ENCODE measurements at places on chromosomes 5 and 9. TPM values are rescaled to one million over a fixed set of nuclear protein-coding genes. Genes with fewer than 3 reads are reported as not detected.
A peak's percentile ranks its signal among the peaks of the same experiment; 100 is the strongest.

- DNase-seq = peak; percentile 53
These were observed 701.5 kb upstream of the MEF2C start for GRCh38 chr5:89584339-89584956.

Gene SLC31A1
- total RNA-seq = 14.9 TPM

Gene ELP1
- 24.2 TPM for total RNA-seq

- no peak for DNase-seq
These were observed 153.4 kb downstream of the SLIT3 start for GRCh38 chr5:169147534-169147933.

- DNase-seq = peak; percentile 67
These were observed 2.0 kb upstream of the CAVIN4 start for GRCh38 chr9:100575765-100576386.

DNA sequence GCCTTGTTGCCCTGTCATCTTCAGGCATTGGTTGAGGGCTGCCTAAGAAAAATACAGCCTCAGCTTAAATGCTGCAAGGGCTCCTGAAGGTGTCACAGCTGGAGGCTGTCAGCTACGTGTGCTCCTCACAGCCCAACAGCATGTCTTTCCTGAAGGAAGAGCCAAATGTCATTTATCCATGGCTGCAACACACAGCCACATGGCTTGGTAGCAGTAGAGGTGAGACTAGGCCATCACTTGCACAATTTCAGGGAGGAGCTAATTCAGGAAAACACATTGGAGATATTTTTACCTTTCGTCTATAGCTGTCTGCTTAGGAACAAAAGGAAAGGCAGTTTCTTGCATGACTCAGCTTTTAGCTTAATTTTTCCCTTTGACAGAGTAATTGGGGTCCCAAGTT lies 260.7 kb downstream of the SYK start:
- no peak for DNase-seq

GRCh38 chr9:131167146-131167692 lies 41.8 kb downstream of the NUP214 start:
- DNase-seq = no peak

DNA sequence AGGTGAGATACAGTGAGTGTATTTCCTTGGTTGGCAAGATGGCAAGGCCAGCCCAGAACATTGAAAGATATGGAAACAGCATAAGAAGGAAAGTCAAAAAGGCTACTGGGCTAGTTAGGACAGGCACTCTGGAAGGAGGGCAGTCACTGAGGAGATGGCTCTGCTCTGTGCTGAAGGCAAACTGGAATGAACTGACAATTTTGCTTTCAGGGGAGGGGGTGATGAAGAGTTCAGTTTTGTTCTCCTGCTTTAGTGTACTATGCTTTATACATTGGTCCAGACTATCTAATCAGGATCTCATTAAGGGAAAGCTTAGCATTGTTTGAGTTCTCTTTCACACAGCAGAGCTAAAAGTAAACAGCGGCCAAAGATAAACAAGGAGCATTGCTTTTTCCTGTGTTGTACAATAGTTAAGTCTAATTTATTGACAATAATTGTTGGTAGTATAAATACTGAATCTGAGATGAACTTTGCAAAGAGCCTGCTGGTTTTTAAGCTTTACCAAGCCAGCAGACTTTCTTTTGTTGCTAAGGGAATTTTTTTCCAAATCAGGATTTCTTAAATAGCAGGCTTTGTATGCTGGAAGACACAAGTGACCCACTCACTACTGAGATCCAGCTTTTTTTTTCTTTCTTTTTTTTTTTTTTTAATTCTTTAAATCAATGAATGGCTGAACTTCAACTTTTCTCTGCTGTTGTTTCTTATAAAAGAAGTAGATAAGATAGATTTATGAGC lies 355.5 kb downstream of the ARRDC3 start:
- no peak for DNase-seq

Gene MAMDC4
- total RNA-seq = 0.39 TPM

Gene HBEGF
- total RNA-seq = 3.9 TPM

DNA sequence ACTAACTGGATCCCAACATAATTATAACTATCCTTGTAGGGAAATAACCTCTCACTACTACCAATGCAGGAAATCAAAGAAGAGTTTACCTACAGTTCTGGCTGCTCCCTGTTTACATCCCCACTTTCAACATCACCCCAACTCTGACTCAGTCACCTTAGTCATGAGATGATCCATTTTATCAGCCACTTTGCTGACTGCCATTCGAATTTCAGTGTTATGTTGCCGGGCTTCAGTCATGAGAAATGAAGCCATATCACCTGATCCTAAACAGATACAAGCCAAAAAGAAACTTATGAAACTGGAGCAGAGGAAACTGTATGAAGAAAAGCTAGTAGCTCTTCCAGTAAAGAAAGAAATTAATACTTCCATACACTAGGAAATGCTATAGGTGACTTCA lies 33.7 kb downstream of the SLC31A2 start:
- no peak for DNase-seq

GRCh38 chr9:78234810-78235209 lies 1.1 kb upstream of the CEP78 start:
- peak; percentile 15 for DNase-seq

Gene NUDT12
- total RNA-seq = 12.0 TPM

DNA sequence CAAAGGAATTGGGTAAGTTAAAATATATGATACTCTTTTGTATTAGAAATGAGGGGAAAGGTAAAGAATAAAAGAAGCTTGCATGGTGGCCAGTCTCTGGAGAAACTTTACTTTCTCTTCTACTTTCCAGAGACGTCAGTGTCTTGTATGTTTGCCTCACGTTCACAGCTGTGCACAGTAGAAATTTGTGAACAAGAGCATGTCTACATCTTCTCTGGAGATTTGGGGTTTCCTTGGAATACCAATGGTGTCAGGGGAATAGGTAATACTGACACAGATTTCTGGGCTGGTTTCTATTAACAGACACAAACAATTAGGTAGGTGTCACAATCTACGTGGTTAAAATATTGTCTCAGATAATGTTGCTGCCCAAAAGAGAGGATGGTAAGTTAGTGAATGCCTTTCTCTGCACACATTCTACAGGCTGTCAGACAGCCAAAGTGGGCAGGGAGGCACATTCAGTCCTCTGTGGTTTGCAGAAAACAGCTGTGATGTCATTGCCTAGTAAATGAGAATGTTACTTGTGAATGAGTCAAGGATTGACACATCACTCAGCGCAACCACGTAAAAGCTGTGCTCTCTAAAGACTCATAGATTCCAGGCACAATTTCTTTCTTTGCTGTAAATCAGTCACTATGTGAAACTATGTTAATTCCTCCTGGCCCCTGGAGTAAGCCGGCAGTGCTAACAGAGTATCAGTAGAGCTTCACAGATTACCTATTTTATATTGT lies 397.1 kb downstream of the MAN2A1 start:
- DNase-seq = peak; percentile 29

DNA sequence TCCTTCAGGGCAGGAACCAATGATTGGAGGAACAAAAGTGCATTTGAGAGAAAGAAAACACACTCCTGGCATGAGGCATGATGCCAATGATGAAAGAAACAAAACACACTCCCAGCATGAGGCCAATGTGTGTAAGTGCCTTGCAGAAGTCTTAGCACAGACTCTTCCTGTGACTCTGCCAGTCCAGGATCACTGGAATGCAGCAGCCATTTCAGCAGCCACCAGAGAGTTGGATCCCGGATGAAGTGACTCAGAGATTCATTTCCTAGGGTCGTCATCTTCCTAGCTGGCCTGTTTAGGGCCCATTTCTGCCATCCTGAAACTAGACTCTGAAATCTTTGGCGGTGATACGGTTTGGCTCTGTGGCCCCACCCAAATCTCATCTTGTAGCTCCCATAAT lies 212.5 kb downstream of the CFAP90 start:
- no peak for DNase-seq

- DNase-seq = peak; percentile 89
These were observed 564.7 kb downstream of the PDE4D start for GRCh38 chr5:59328709-59329296.

Gene EQTN
- total RNA-seq = not detected

DNA sequence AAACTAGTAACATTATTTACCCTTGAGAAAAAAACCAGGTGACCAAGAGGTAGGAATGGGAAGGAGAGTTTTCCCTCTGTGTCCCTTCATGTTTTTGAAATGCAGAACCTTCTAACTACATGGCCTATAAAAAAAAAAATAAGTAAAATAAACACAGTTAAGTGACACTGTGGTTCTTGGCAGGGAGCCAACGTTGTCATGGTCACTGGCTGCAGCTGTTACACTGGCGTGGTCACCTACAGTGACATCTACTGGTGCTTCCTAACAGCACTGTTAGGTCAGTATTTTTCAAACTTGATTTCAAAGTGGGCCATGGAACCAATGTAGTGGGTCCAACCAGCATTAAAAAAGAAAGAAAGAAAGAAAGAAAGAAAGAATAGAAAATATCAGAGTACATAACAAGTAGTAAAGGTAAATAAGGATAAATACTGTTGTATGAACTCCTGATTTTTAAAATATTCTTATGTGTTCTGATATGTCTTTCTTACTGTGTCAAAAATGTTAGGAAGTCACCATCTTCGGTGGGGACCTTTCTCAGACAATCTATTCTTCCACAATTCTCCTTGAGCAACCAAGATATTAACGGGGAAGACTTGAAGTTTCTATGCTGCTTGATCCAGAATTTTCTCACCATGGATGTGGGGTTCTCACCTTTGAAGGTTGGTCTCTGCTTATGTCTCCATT lies 59.1 kb upstream of the PJA2 start:
- peak; percentile 88 for DNase-seq

Gene CLTA
- total RNA-seq = 275 TPM

Gene CCL28
- 8.8 TPM for total RNA-seq

GRCh38 chr5:147140558-147140957 lies 94.3 kb upstream of the STK32A start:
- DNase-seq = no peak

DNA sequence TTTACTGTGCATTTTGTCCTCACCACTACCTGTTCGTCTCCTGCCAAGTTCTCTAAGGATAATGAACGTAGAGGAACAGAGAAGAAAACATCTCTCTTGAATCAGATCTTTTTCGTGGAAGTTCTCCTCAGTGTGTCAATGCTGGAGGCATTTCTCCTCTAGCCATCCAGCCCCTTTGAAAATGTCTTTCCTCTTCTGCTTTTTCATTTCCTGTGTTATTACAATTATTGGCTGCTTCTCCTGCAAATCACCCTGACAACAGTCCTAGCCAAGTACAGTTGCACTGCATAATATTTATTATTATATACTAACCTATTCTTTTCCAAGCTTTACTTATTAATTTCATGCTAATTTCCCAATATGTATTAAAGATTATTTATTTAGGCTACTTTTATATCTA lies 61.8 kb upstream of the TRPM3 start:
- no peak for DNase-seq

GRCh38 chr9:97534185-97534584 lies 32.7 kb downstream of the TMOD1 start:
- no peak for DNase-seq

DNA sequence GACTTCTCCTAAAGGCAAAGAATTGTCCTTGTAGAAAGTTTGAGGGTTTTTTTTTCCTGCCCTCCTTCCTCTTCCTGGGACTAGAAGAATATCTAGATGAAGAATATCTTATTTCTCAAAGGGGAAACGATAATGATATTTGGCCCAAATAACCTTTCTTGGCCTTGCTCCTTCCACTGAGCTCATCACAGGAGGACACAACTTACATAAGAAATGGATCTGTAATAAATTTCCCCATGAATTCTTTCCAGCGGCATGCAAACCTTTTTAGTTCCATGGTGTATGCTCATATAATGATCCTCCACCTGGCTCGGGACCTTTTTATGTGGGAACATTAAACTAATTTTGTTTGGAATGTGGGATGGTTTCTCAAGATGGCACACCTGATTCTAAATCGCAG lies 304.4 kb downstream of the DMRT2 start:
- DNase-seq = no peak

Gene MEGF10
- total RNA-seq = 13.7 TPM

DNA sequence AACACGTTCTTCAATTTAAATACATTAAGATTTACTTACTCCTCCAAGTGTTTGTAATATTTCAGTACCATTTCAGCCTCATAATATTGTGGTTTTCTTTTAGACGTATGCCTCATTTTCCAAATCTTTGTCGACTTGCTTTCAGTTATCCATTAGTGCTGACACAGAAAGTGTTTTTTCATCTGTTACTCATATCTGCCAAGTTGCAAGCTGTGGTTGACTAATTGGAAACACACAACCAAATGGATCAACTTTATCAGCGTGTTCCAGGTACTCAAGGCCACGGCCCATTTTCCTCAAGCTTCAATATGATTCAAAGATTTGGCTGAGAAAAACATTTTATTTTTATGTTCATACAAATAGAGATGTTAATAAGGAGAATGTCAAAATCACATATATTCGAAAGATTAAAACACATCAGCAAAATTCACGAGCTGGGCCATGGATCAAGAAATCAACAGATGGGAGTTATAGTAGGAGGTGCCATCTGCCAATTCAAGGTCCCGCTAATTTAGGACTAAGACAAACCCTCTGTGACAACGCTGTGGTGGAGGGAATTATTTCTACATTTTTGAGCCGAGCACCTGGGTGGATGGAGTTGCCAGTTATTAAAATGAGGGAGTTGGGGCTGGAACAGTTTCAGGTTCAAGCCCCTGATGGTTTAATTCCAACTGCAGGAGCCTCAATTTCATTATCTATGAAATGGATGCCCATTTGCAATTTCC lies 27.2 kb upstream of the CCNJL start:
- DNase-seq = no peak

Gene MIER3
- 14.4 TPM for total RNA-seq

GRCh38 chr5:146199176-146199815 lies 4.1 kb upstream of the RBM27 start:
- no peak for DNase-seq

DNA sequence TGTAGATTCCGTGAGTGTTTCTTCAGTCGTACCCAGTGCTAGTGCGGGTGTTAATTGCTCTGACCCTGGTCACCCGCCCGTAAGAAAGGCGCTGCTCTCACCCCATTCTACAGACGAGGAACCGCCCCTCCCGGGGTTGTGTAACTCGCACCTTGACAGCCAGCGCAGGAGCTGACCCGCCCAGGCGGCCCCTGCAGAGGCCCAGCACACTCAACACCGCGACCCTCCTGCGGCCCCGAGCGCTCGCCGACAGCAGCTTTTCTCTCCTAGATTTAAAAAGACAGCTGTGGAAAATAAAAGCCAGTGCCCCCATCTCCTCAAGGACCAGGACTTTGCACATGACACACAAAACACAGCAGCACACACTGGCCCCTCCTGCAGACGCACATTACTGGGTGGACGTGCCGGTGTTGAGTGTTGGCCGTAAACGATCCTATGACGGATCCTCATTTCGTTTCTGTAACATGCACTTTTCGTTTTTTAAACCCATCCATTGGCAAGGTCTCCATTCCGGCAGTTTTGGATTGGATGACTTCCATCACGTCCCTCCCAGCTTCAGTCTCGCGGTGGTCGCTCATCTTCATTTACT lies 22.9 kb downstream of the OR2V2 start:
- DNase-seq = no peak

Gene LCN1
- not detected for total RNA-seq

Gene PLAC8L1
- total RNA-seq = not detected

GRCh38 chr5:59342181-59342580 lies 551.3 kb downstream of the PDE4D start:
- DNase-seq = peak; percentile 41

Gene ENHO
- 0.29 TPM for total RNA-seq

Gene HTR4
- total RNA-seq = not detected

Measured in RPMI7951 (cell line).